ENCODE measurements at places on chromosomes 16 and 17.

DNA sequence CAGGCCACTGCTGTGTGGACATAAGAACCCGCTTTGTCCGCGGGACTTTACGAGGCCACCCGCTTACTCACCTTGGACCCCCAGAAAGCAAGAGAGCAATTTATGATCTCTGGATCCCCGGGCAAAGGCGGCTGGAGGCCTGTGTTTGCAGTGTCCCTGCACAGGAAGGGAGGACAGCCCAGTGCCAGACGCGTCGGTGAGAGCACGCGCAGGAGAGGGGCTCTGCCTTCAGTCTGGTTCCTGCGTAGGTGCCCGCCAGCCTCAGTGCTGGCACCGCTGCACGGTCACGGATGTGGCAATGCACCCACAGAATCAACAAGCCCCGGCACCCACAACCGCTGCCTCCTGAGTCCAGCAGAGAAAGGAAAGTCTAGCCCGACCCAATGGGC, 248.4 kb downstream of the C16orf95 start:
- no peak for DNase-seq

DNA sequence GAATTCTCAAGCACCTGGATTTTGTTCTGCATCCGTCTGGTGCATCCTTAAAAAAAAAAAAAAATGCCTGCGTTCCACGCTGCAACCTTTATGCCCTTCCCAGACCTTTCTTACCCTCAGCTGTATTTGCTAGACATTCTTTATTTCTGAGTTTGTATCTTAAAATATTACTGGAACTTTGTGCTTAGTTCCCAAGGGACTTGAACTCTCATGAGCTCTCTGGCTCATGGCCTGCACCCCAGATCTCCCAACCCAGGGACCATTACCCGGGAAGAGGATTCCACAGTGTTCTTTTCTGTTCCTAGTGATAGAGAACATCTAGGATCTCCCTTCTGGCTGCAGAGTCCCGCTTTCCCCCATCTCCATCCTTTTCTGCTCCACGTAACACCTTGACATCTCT, 28.9 kb upstream of the CLEC18A start:
- DNase-seq, result no peak

GRCh38 chr16:57540387-57540786, 2.1 kb upstream of the ADGRG5 start:
- DNase-seq, result no peak

- DNase-seq, result no peak
These were observed 218.0 kb upstream of the CNTNAP4 start for GRCh38 chr16:76059186-76059585.

- DNase-seq, result no peak
These were observed 27.8 kb upstream of the GOSR2 start for GRCh38 chr17:46895171-46895570.

DNA sequence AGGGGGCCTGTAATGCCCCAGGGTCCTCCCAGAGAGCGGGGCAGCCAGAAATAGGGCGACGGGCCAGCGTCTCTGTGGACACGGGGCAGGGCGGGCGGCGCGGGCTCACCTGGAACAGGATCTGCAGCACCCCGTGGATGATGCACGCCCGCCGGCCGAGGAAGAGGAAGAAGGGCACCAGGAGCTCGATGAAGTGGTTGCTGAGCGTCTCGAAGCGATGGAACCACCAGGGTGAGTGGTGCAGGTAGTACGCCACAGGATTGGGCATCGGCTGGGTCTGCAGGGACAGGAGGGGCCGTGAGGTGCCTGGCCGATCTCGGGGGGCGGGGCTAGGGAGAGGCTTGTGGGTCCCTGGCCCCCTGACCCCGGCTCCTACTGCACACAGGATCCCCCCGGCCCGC, 78.9 kb upstream of the GNG13 start:
- DNase-seq, result no peak

DNA sequence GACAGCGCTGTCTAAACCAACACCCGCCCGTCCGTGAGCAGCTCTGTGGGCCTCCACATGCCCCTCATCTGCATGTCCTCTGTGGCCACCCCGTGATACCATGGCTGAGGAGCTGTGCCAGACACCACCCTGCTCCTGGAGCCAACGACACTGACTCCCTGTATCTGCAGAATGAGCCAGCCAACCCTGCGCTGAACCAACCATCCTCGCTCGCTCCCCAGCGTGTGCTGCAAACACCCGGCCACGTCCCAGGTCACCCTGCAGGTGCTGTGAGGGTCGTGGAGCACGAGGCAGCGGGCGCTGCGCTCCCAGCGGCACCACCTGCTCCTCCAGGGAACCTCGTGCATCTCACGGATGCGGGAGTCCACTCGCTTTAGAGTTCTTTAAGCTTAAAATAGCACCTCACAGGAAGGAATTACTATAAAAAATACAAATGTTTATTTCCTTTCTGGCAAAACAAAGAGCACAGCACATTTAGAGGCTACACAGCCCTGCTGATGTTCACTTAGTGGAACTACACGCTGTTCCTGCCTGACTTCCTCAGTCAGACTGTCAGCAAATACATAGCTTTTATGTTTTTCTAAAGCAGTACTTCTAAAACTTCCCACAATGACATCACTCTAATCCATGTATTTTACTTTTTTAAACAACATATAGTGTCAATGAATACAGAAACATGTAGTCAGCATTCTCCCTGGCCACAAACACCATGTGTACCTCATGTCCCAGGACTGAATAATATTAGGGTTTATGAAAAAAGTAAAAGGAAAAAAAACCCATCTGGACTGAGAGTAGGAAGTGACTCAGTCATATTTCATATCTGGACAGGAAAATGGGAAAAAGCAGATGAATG, 43.5 kb downstream of the MAP1LC3B start:
- no peak for DNase-seq

DNA sequence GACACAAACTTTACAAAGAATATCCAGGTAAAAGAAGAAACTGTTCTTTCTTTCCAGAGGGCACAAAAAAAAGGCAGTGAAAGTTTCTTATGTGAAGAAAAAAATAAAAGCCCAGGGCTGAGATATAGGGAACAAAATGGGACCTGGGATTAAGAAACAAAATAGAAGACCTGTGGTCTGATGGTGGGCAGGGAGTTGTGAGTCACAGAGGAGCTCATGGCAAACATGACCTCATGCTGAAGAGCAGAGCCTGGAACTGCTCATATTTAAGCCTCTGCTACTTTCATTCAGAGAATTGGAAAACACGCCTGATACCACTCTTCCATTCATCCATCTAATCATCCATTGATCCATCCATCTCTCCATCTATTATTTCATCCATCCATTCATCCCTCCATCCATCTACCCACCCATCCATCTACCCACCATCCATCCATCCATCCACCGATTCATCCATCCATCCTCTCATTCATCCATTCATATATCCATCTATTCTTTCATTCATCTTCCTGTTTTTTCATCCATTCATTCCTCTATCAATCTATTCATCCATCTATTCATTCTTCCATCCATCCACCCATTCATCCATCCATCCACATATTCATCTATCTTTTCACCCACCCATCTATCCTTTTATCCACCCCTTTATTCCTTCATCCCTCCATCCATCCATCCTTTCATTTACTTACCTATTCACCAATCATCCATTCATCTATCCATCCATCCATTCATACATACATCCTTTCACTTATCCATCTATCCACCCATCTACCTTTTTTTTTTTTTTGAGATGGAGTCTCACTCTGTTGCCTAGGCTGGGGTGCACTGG, 30.0 kb downstream of the WFDC1 start:
- no peak for DNase-seq

DNA sequence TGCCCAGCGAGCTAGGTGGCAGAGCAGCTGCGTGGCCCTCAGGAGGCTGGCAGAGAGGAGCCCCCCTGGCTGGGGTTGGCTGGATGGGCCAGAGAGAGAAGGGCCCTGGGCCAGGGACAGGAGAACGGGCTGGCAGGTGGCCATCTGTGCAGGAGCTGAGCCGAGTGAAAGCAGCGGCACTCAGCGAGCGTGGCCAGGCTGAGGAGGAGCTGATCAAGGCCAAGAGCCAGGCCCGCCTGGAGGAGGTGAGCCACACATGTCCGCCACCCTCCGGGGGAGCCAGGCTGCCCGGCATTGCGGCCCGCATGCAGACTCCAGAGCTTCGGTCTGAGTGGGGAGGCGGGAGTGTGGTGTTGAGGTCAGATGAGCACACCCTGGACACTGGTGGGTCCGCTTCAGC, 2.1 kb upstream of the RAC3 start:
- DNase-seq, result no peak

DNA sequence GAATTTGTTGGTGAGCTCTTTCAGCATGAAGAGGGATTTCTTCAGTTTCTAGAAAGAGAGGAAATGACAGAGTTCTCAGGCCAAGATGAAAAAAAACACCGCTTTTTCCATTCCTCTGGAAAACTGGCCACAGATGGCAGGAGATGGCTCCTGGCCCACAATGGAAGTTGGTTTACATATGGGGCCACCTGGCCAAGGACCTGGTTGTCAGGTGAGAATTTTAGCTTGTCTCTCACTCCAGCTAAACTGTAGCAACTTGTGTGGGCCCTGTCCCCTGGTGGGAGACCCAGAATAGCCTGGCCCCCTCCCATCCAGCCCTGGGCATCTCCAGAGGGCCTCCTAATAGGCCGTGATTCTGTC, 33.6 kb downstream of the LGALS9 start:
- DNase-seq, result no peak

- DNase-seq, result no peak
These were observed 52.1 kb downstream of the FOXL1 start for GRCh38 chr16:86630471-86630870.

- DNase-seq, result no peak
These were observed 5.0 kb downstream of the CARHSP1 start for GRCh38 chr16:8863594-8864424.

- no peak for DNase-seq
These were observed 49.7 kb downstream of the SMG6 start for GRCh38 chr17:2253768-2254406.

DNA sequence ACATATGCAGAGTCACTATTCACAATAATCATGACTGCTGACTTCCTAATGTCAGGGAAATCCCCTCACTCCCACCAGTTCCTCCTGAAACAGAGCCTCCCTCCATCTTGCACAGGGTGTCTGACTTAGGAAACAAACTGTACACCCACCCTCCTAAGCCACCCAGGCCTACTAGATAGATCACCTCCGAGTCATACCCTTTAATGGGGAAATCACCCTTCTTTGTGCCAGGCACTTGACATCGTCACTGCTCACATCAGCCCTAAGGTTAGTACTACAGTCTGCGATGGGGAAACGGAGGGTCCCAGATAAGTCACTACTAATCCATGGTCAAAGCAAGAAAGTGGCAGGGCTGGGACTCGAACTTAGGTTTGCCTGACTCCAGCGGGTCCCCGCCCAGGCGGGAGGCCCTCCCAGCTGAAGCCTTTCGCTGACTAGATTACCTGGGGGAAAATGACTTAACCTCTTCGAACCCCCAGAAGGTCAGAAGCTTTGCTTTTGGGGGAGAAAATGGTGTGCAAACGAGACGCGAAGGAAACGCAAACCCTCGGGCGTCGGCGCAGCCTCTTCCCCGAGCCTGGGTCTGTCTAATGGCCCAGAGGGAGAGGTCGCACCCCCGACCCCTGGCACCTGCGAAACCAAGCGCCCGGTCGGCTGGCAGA, 3.4 kb upstream of the MLLT6 start:
- no peak for DNase-seq

DNA sequence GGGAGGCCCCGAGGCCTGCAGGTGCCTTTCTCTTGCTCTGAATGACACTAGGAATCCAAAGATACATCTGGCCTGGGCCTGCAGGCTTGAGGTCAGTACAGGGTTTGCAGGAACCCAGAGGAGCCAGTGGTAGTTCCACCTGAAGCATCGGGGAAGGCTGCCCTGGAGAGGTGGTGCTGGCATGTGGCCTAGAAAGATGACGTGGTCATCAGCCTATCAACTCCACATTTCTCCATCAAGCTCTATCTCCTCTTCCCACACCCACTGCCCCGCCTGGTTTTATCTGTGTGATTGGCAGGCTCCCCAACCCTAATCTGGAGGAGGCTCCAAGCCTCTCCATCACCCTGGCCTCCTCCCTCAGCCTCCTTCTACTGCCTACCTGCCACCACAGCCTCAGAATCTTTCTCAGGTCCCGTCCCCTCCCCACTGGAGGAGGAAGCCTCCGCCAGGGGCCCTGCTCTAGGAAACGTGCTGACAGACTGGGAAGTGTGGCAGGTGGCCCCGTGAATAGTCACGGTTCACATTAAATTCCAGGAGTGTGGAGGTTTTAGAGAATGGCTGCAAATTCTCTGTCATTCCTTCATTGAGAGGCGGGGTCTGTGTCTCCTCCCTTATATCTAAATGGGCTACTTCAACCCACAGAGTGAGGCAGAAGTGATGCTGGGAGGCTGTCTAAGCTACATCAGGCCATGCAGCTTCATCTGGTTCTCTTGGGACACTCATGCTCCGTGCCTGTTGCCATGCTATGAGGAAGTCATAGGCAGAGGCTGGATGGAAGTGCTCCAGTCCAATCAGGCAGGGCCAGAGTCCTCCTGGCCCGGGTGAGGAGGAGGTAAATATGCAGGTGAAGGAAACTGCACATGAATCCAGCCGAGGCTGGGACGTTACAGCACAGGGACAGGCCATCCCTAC, 11.4 kb upstream of the MAP2K3 start:
- no peak for DNase-seq

DNA sequence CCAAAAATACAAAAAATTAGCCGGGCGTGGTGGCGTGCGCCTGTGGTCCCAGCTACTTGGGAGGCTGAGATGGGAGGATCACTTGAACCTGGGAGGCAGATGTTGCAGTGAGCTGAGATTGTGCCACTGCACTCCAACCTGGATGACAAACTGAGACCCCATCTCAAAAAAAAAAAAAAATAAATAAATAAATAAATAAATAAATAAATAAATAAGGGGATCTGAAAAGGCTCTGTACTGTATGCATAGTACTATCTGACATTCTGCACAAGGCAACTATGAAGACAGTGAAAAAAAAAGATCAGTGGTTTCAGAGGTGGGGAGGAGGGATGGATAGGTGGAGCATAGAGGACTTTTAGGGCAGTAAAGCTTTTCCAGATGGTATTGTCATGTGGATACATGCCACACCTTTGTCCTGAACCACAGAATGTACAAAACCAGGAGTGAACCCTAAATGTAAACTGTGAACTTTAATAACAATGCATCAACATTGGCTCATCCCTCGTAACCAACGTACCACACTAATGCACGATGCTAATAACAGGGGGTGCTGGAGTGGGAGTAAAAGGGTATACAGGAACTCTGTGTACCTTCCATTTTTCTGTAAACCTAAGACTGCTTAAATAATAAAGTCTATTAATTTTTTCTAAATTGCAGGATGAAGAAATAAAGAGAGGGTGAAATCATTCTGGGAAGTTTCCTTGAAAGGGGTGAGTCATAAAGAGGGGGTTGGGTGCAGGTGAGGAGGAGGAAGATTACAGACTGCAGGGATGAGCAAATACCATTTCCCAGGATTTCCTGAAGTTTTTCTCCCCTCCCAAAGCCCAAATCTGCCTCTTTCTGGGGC, 155.8 kb upstream of the SDK2 start:
- DNase-seq, result no peak

GRCh38 chr16:62954144-62955032, 918.1 kb upstream of the CDH8 start:
- no peak for DNase-seq

Measured in kidney epithelial cell (primary cell).